ENCODE measurements at places on chromosomes 7 and 10.

GRCh38 chr10:85175635-85176034, 847.2 kb downstream of the CCSER2 start:
- peak; percentile 26 for DNase-seq

- no peak for DNase-seq
These were observed 295.2 kb downstream of the CAMK1D start for GRCh38 chr10:12644380-12645144.

- DNase-seq, result no peak
These were observed 379.2 kb downstream of the CALN1 start for GRCh38 chr7:72032934-72033333.

DNA sequence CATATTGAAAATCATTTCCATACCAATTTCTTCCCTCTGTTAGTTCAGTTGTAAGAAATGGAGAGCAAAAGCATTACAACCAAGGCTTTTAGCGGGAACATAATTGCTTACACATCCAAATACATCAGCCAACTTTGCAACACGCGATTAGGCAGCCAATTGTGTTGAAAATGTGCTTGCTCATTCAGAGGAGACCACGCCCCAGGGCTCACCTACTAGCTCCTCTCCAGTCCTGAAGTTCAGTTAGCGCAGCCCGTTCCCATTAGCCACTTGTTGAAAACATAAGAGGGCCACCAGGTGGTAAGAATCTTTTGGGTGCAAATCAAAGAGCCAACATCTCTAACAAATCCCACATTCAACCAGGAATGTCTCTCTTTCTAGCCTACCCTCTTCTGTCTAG, 213.2 kb upstream of the MDFIC start:
- no peak for DNase-seq

- DNase-seq, result no peak
These were observed 252.8 kb downstream of the ELFN1 start for GRCh38 chr7:1922870-1923236.

DNA sequence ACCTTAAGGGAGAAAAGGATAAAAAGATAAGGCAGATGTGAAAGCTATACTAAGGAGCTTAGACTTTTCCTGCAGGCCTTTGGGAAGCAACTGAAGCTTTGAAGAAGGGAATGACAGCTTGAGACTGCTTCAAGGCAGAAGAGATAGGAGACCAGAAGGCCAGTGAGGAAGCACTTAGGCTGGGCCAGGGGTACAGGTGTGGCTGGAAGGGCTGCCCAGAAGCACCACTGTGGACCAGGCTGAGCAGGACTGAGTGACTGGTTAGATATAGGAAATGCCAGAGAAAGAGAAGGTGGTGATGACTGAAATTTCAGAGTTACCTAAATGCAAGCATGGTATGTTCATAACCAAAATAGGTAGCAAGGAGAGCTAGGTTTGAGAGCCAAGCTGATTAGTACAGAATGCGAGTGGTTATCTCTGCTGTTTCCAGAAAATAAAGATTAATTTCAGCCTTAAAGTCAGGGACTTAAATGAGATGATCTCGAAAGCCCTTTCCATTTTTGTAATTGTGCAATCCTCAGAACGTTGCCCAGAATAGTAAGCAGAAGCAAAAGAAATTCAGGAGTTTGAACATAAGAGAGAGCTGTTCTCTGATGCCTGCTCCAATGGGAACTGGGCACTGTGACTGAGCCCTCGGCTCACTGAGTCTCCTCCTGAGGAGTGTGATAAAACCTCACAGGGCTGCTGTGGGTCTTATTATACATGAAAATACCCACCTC, 54.9 kb downstream of the MET start:
- DNase-seq, result no peak

Data from BE2C (cell line).